ENCODE measurements at places on chromosomes 11 and 22. TPM values are rescaled to one million over a fixed set of nuclear protein-coding genes. Genes with fewer than 3 reads are reported as not detected.

Gene CASP5
- not detected for total RNA-seq

Gene PATE2
- total RNA-seq, result not detected

Gene MN1
- total RNA-seq, result 17.7 TPM

Gene HEPN1
- not detected for total RNA-seq

Gene CYP2D6
- total RNA-seq, result 2.7 TPM

Gene TMEM121B
- total RNA-seq, result 1.7 TPM

Gene TMEM191C
- total RNA-seq, result 2.8 TPM

Gene CCDC116
- 0.37 TPM for total RNA-seq

Gene GAB4
- not detected for total RNA-seq

GRCh38 chr11:72144807-72145565 lies 9.5 kb downstream of the FOLR3 start:
- peak; percentile 13 for DNase-seq

- peak; percentile 55 for DNase-seq
These were observed 21.7 kb downstream of the RASSF10 start for GRCh38 chr11:13030857-13031256.

DNA sequence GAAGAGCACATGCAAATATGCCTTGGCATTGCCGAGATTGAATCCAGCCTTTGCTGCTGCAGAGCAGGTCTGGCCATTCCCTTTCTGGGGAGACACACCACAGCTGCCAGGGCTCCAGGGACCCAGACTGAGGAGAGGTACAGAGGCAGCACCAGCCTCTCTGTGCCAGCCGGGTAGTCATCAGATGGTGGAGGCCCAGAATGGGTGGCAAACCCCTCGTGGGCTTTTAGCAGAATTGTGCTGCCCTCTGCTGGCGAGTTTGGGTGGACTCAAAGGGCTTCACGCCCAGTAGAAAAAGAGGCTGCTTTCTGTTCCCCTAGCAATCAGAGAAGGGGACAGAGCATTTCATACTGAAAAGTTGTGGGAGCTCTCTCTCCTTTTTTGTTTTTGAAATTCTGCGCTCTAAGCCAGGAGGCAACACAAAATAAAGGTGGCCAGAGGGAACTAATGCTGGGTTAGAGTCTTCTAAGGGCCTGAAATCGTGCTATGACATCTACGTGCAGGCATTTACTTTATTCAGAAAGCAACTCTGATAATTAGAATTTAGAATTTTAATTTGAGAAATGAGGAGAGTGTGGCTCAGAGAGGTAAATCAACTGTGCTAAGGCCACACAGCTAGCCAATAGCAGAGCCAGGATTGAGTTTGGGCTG lies 158.8 kb upstream of the NAV2 start:
- DNase-seq, result peak; percentile 77

DNA sequence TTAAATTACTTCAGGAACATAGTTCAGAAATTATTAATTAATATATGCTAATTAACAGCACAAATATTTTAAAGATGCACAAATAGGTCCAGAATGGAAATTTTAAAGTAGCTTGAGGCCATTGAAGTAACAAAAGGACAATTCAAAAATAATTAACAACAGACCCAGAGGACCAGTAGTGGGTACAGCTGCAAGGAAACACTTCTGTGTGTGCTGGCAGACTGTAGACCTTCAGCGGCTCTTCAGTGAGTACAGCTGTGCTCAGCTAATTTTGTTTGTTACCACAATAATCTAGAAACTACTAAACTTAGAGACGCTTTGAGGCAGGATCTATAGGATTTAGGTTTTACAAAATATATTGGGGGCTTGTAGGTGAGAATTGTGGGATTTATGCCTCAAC lies 103.8 kb downstream of the GRIA4 start:
- no peak for DNase-seq

- no peak for DNase-seq
These were observed 96.1 kb downstream of the FDX1 start for GRCh38 chr11:110525883-110526282.

GRCh38 chr22:43891360-43892182 lies at the start of gene PNPLA5:
Gene PNPLA5 (minus strand): TSS chr22:43892013. CDS start chr22:43891880, 133 bp downstream.
- no peak for DNase-seq

- DNase-seq, result no peak
These were observed 43.5 kb upstream of the CYP2D6 start for GRCh38 chr22:42174062-42174461.

DNA sequence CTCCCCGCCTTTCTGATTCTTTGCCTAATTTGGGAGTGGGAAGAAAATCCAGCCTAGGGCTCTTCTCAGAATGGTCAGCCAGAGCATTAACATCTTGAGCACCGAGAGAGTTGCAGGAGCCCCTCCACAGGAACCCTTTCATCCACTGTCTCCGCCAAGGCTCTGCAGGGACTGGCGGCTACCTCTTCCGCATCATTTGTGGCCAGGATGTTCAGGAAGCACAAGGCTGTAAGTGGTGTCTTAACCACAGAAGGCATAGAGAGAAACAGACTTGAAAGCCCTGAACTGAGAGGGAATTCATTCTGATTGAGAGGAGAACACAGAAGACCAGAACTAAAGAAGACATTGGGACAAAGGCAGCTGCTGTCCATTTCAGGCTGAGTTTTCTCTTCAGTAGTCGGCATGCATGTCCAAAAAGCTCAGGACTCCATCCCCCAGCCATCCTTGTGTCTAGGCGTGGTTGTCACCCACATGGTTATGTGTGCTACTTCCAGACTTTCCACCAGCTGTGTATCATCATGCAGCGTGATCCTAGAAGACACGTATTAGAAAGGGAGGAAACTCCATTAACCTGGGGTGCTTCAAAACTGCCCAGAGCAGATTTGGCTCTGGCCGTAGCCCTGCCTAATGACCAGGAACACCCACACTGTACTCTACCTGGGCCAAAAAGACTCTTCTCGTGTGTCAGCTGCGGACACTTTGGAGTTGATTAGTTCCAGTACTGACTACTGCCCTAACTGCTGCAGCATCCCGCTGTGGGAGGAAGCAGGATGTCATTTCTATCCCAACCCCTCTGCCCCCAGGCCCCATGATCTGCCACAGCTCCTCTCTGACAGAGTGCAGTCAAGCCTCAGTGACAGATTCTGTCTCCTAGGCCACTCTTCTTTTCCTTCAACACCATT lies 725.1 kb downstream of the NTM start:
- DNase-seq, result no peak

DNA sequence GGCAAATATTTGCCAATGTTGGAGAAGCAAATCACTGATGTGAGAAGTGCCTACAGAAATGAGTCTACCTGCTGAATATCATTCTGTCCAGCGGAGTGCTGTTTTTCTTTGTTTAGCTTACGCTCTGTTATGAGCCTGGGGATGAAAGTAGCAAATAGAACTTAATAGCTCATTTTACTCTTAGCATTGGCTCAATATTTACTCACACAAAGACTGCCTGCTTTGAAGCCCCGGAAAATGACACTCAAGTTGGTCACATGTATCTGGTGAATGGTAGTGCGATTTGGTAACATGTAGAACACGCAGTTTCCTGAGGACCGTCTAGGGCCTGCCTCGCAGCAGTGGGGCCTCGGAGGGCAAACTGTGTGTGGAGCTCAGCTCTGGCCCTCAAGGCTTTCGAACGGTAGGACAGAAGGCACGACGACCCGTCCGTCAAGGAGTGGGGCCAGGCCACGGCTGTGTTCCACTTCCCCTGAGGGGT lies 38.9 kb downstream of the TBC1D22A start:
- DNase-seq, result no peak

DNA sequence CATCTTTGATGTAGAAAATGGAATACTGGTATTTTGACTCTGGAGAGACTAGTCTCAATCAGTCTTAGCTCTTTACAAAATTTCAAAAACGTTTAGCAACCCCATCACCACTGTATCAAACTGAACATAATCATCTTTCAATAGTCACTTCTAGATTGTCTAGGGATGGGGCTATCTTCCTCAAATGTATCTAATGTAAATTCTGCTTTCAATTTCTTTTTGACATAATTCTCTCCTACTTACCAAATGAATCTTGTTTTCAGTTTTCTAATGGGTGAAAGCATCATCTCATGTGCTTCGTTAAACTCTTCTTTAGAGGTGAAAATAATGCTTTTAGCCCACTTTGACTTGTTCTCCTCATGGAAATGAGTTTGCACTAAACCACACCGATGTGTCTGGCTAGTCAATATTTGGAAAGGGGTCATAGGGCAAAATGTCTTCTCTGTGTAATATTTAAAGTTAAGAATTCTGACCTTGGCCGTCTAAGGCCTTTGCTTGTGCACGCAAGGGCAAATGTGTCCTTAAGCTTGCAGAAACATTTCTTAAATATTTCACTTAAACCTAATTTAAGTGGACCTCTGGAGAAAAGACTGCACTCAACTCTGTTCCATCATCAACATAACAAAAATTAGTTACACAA lies 5.2 kb downstream of the SIK3 start:
- DNase-seq, result no peak

DNA sequence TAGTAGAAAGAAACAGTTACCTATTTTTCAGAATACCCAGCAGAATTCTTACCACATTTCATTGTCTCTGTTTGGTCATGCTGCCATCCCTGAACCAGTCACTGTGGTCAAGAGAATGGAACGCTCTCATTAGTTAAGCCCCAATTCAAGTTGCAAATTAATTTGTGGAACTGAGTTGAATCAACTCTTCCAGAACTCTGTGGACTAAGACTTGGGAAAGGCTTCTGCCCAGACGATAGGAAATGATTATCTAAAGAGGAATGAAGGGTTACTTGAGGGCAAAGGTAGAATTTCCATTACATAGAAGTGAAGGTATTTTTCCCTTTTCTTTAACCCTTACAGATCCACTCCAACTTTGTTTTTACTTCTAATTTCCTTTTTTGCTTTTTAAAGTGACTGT lies 286.4 kb downstream of the DYNC2H1 start:
- DNase-seq, result no peak

- DNase-seq, result no peak
These were observed 51.3 kb downstream of the ADM start for GRCh38 chr11:10356161-10356560.

- no peak for DNase-seq
These were observed 26.0 kb downstream of the POU2AF3 start for GRCh38 chr11:111324277-111324720.

GRCh38 chr22:50082961-50083461 lies 2.2 kb downstream of the MLC1 start:
- DNase-seq, result no peak

DNA sequence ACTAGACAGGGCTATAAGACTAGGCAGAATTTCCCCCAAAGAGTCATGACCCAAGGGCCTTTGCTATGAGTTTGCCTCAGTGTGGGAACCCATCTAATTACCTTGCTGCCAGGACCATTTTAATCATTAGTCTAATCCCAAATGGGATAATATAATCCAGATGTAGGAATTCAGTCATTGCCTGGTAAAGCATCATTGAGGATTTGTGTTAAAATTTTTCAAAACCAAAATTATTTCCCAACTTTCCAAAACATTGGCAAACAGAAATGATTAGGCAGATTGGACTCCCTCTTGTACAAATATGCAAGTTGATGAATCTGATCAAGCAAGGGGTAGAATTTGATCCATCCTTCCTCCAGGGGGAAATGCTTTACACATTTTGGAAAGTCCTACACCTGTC lies 16.2 kb upstream of the MMP13 start:
- DNase-seq, result no peak

DNA sequence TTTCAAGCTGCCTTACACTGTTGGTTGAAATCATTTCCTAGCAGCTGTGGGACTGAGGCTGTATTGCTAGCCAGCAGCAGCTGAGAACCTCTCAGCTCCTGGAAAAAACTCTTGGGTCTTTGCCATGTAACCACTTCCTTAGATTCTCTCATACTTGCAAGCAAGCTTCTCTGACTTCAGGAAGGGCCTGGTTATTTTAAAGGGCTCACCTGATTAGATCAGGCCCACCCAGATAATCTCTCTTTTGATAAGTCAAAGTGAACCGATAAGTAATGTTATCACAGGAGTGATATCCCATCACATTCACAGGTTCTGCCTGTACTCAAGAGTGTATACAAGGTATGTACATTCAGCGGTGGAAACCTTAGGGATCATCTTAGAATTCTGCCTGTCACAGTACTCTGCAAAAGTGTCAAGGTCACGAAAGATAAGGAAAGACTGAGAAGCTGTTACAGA lies 7.4 kb upstream of the CLPB start:
- no peak for DNase-seq

DNA sequence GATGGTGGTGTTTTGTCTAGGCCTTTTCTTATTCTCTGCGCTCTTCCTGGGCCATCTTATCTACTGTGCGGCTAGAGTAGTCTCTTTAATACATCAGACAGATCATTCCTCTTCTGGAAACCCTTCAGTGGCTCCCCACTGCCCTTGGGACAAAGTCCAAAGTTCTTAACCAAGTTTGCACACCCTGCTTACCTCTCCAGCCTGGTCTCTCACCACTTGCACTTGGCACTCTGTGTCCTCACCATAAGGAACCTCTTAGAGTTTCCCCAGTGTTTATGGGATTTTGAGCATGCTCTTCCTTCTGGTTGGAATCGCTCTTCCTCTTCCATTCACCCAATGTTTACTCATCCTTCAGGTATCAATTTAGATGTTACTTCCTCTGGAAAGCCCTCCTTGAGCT lies 5.2 kb upstream of the SPTBN2 start:
- no peak for DNase-seq

- DNase-seq, result no peak
These were observed 96.0 kb downstream of the TENM4 start for GRCh38 chr11:79344753-79345294.

- DNase-seq, result no peak
These were observed 55.4 kb downstream of the CDON start for GRCh38 chr11:126007238-126007637.

DNA sequence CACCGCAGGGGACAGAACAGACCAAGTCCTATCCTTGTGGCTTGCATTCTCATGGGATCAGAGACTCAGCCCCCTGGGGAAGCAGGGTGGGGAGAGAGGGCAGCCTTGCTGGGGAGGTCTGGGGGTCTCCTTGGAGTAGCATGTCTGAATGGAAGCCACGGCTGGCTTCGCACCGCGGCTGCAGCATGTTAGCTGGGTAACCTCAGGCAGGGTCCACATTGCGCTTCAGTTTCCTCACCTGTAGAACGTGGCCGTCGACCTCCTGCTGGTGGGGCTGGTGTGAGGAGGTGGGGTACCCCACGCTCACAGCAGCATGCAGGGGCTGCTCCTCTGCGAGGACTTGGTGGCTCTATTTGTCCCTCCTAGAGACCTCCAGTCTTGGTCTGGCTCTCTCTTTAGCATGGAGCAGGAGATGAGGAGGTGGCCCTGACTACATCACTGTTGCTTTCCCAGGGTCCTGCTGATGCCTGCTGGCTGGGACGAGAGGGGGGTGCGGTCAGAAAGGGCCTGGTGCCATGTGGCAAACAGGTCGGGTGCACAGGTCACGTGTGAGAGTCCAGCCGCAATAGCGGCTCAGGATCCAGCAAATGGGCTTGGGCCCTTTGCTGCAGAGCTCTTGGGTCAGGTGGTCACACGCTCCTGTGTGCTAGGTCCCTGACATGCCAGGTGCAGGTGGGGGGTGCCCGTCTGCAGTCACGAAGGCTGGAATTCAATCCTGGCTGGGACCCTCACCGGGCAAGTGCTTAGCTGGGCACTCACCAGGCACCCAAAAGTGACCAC lies 35.4 kb upstream of the SMIM38 start:
- no peak for DNase-seq

GRCh38 chr11:502288-503178 lies 4.5 kb downstream of the RNH1 start:
- no peak for DNase-seq
